ENCODE measurements at places on chromosomes 12 and 14. TPM values are rescaled to one million over a fixed set of nuclear protein-coding genes. Genes with fewer than 3 reads are reported as not detected.

GRCh38 chr12:110102255-110102654 is 21.9 kb upstream of the IFT81 start:
- no peak for DNase-seq
- H3K36me3 ChIP-seq, result no peaks in the 10 kb centered on the region
- H3K4me1 ChIP-seq, result peaks cover 23% of the 10 kb centered on the region
- H3K27me3 ChIP-seq, result no peaks in the 10 kb centered on the region
- no peak overlapping the region for H3K4me3 ChIP-seq

DNA sequence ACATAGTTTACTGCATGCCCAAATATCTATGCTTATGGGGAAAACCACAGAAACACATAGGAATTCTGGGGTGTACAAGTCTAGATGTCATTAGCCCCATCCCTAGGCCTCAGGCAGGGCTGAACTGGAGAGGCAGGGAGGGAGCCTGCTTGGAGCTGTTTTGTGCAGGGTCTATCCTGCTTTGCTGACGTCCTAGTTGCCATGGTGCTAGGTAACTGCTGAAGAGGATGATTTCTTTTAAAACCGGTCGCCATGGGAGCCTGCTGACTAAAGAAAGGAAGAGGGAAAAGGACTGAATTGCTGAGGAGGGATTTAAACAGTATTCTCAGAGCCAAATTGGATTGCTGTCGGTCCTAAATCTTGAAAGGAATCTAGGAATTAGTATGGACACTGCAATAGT is 10.7 kb downstream of the GPR19 start:
- no peak overlapping the region for H3K27ac ChIP-seq
- no peak for DNase-seq
- no peaks in the 10 kb centered on the region for H3K4me1 ChIP-seq
- H3K27me3 ChIP-seq, result no peaks in the 10 kb centered on the region

GRCh38 chr12:118029166-118029565 is 12.7 kb downstream of the RFC5 start:
- H3K27ac ChIP-seq, result no peak overlapping the region
- no peaks in the 10 kb centered on the region for H3K4me1 ChIP-seq
- no peak for DNase-seq
- peaks cover 81% of the 10 kb centered on the region for H3K36me3 ChIP-seq

- no peak overlapping the region for H3K4me3 ChIP-seq
- no peaks in the 10 kb centered on the region for H3K27me3 ChIP-seq
- no peak for DNase-seq
- peaks cover 1% of the 10 kb centered on the region for H3K36me3 ChIP-seq
- peak overlapping the region; percentile 46 for H3K27ac ChIP-seq
Observed at GRCh38 chr14:96512602-96513397, 10.6 kb downstream of the PAPOLA start.

ADAM21 gene
- 0.12 TPM for total RNA-seq

DNA sequence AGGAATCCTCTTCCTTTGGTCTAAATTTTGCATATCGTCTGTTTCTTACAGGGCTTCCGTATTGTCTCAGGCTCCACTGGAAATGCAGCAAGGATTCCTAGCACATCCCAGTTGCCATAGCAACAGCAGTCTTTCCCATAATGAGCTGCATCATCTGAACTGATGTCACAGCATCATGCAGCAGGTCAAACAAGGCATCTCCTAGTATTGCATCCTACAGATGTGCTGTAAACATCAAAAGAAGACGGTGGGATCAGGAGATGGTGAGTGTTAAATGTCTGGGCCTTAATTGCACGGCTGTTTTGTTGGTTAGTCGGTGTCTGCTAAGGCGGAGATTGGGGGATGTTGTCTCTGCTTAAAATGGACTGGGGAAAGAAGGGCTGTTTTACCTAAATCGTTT is at the start of gene AKAP6:
Gene AKAP6 (plus strand): TSS at position 153 of the 400 bp plus-strand sequence. CDS start 104,196 bp downstream, outside the sequence.
- no peaks in the 10 kb centered on the region for H3K4me1 ChIP-seq
- no peak within 1 kb of the TSS for H3K4me3 ChIP-seq
- H3K36me3 ChIP-seq, result no peaks in the 10 kb centered on the region
- H3K27ac ChIP-seq, result no peak within 1 kb of the TSS
- no peak for DNase-seq

- H3K4me1 ChIP-seq, result peaks cover 23% of the 10 kb centered on the region
- no peaks in the 10 kb centered on the region for H3K36me3 ChIP-seq
- no peak overlapping the region for H3K4me3 ChIP-seq
- no peak overlapping the region for H3K27ac ChIP-seq
- no peak for DNase-seq
- no peaks in the 10 kb centered on the region for H3K27me3 ChIP-seq
Observed at GRCh38 chr12:68233498-68233897, 7.9 kb upstream of the IL26 start.

DNA sequence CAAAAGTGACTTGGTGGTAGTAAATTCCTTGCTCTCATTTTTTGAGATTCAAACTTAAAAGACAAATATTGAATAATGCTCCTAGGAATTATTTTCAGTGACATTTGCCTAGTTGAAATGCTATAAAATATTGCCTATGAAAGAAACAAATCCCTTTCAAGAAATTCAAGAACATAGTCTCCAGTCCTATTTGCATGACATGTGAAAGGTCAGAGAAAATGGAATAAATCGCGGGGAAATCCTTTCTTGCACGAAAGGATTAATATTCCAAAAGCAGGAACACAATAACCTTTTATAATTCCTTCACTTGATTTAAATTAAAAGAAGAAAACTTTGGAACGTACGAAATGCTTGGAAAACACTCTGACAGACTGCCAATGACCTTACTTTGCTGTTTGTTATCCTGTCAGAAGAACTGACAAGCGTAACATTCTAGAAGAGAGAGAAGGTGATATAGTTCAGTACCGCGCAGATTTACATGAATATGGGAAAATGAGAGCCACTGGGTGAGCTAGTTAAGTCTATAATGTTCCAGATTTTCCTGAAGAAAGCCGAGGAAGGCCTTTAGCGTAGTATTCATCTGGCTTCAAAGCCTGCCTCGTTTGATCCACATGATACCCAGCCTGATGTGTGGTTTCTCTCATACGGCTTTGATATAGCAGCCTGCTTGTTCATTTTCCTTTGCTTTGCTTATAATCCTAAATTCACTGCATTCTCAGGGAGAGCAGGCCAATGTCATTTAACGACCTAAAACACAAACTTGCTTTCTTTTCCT is 103.0 kb downstream of the PRIMA1 start:
- no peak overlapping the region for H3K4me3 ChIP-seq
- no peak overlapping the region for H3K27ac ChIP-seq
- no peaks in the 10 kb centered on the region for H3K4me1 ChIP-seq
- H3K27me3 ChIP-seq, result peaks cover 22% of the 10 kb centered on the region
- no peak for DNase-seq
- H3K36me3 ChIP-seq, result no peaks in the 10 kb centered on the region

DNA sequence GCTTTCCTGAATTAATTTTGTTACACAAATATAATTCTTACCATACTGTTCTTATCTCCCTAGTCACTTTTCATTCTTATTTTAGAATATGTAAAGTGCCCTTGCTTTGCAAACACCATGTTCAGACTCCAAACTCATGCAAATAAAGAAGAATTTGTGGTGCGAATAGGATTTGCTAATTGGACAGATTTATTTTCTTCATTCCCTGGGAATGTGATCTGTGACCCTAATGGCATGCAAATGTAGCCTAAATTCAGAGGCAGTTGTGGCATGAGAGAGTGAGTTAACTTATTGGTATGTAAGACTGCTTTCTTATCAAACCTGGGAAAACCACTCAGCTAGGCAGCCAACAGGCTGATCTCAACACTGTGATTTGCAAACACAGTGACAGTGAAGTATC is 10.0 kb downstream of the CAPZA3 start:
- no peak overlapping the region for H3K4me3 ChIP-seq
- no peak overlapping the region for H3K27ac ChIP-seq
- no peaks in the 10 kb centered on the region for H3K4me1 ChIP-seq
- DNase-seq, result no peak
- no peaks in the 10 kb centered on the region for H3K36me3 ChIP-seq

DNA sequence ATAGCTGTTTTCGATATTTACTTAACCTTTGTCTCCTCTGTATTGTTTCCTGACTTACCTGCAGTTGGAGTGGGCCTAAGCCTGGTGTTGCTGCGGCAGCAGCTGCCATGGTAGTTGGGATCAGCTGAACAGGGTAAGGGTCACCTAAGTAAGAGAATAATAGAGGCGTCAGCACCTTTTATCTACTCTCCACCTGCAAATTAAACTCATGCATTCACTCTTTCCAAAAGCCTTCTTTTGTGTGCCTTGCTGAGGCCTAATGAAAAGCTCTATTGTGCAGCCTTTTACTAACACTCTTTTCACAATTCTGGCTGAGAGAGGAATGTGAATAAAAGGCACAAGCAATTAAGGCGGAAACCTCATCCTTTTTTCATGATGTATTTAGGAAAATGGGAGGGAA is 308.7 kb downstream of the SOX5 start:
- H3K36me3 ChIP-seq, result no peaks in the 10 kb centered on the region
- H3K4me1 ChIP-seq, result no peaks in the 10 kb centered on the region
- H3K27ac ChIP-seq, result no peak overlapping the region
- no peak overlapping the region for H3K4me3 ChIP-seq
- DNase-seq, result no peak
